Activated CD4-positive, alpha-beta memory T cell treated with anti-CD3 and anti-CD28 coated beads for 36 hours (primary cell): ENCODE measurements at places on chromosomes 6 and 20. TPM values are rescaled to one million over a fixed set of nuclear protein-coding genes. Genes with fewer than 3 reads are reported as not detected.

DNA sequence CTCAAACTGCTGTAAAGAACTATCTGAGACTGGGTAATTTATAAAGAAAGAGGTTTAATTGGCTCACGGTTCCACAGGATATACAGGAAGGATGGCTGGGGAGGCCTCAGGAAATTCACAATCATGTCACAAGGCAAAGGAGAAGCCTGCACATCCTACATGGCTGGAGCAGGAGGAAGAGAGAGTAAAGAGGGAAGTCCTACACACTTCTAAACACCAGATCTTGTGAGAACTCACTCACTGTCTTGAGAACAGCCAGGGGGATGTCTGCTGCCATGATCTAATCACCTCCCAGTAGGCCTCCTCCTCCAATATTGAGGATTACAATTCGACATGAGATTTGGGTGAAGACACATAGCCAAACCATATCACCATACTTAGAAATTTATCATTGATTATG lies 1307.0 kb upstream of the GJE1 start:
- no peak overlapping the region for H3K4me3 ChIP-seq
- no peak for DNase-seq
- no peaks in the 10 kb centered on the region for H3K4me1 ChIP-seq
- H3K27ac ChIP-seq: no peak overlapping the region
- no peaks in the 10 kb centered on the region for H3K36me3 ChIP-seq
- peaks cover 2% of the 10 kb centered on the region for H3K27me3 ChIP-seq

Gene OR2H1
- not detected for total RNA-seq

Gene ASCC3
- total RNA-seq: 52.9 TPM

- peak overlapping the region; percentile 89 for H3K4me3 ChIP-seq
- DNase-seq: no peak
- peak overlapping the region; percentile 94 for H3K27ac ChIP-seq
- H3K36me3 ChIP-seq: peaks cover 25% of the 10 kb centered on the region
- H3K4me1 ChIP-seq: peaks cover 38% of the 10 kb centered on the region
Observed at GRCh38 chr20:49811825-49812506, 662 bp upstream of the SLC9A8 start.

GRCh38 chr6:85058806-85059205 lies 294.4 kb upstream of the TBX18 start:
- H3K4me1 ChIP-seq: no peaks in the 10 kb centered on the region
- no peak overlapping the region for H3K27ac ChIP-seq
- no peaks in the 10 kb centered on the region for H3K27me3 ChIP-seq

Gene SLC24A3
- total RNA-seq: not detected

Gene POM121L2
- not detected for total RNA-seq

- no peaks in the 10 kb centered on the region for H3K27me3 ChIP-seq
- H3K27ac ChIP-seq: peak overlapping the region; percentile 16
- no peaks in the 10 kb centered on the region for H3K36me3 ChIP-seq
- DNase-seq: peak; percentile 21
- peaks cover 47% of the 10 kb centered on the region for H3K4me1 ChIP-seq
- no peak overlapping the region for H3K4me3 ChIP-seq
Observed at GRCh38 chr6:20370393-20370792, 31.3 kb upstream of the E2F3 start.

DNA sequence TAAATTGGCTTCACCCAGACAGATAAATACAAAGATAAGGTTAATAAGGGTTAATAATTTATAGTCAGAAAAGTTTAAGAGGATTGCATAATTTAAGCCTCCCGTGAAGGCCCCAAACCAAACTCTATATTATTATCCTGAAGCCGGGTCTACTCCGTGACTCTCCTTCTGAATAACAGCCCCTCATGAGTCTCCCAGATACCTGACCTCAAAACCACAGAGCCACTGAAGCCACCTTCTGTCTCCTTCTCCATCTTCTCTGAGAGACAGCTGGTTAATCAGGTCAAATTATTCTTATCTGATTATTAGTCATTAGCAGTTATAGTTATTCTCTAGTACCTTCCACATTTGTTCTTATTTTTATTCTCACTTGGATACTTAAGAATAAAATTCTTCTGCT lies 569.2 kb upstream of the AGPAT4 start:
- no peak for DNase-seq
- H3K4me3 ChIP-seq: no peak overlapping the region
- H3K27me3 ChIP-seq: no peaks in the 10 kb centered on the region

DNA sequence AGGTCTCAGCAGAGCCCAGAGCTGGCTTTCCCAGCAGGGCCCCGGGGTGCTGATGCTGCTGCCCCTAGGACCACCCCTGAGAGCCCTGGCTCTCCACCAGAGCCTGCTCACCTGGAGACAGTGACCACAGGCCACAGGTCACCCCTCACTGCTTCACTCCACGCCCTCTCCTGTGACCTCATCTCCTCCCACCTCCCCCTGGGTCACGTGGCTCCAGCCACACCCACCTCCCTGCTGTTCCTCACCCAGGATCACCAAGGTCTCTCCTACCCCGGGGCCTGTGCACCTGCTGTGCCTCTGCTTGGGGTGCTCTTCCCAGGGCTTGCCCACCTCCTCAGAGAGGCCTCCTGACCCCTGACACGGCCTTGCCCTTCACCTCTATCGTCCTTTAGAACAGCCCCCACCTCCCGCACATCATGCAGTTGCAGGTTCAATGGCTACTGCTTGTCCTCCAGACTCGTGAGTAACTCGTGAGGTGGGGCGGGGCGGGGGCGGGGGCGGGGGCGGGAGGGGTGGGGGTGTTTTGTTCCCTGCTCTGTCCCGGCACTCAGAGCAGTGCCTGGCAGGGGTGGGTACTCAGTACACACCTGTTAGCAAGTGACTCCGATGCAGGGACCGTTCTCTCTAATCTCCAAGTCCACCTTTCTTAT lies 468.0 kb downstream of the PREX1 start:
- no peak overlapping the region for H3K4me3 ChIP-seq
- H3K27ac ChIP-seq: no peak overlapping the region
- no peaks in the 10 kb centered on the region for H3K4me1 ChIP-seq
- DNase-seq: no peak
- H3K36me3 ChIP-seq: no peaks in the 10 kb centered on the region

Gene OSBPL2
- total RNA-seq: 29.3 TPM

DNA sequence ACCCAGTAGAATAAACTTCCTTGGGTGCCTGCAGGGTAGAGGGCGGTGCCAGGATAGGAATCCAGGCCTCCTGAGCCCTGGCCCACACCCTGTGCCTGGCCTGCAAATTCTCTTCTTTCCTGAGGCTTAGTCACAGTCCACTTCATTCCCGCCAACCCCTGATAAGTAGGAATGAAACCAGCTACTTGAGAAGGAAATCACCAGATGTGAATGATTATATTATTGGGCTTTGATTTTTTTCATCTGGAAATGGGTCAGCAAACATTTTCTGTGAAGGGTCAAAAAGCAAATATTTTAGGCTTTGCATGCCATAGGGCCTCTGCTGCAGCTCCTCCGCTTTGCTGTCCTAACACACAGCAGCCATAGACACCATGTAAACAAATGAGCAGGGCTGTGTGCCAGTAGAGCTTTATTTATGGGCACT lies 50.2 kb downstream of the STK35 start:
- no peak overlapping the region for H3K27ac ChIP-seq
- H3K4me1 ChIP-seq: no peaks in the 10 kb centered on the region
- peaks cover 5% of the 10 kb centered on the region for H3K36me3 ChIP-seq
- no peak for DNase-seq
- no peaks in the 10 kb centered on the region for H3K27me3 ChIP-seq

GRCh38 chr6:38498805-38499445 lies 140.8 kb downstream of the BTBD9 start:
- H3K36me3 ChIP-seq: no peaks in the 10 kb centered on the region
- H3K27ac ChIP-seq: no peak overlapping the region
- no peaks in the 10 kb centered on the region for H3K27me3 ChIP-seq
- no peak overlapping the region for H3K4me3 ChIP-seq
- H3K4me1 ChIP-seq: peaks cover 9% of the 10 kb centered on the region

Gene CFAP206
- not detected for total RNA-seq

GRCh38 chr20:58361481-58362205 lies 27.4 kb upstream of the VAPB start:
- DNase-seq: no peak
- no peaks in the 10 kb centered on the region for H3K27me3 ChIP-seq
- no peak overlapping the region for H3K27ac ChIP-seq
- H3K4me3 ChIP-seq: no peak overlapping the region
- no peaks in the 10 kb centered on the region for H3K4me1 ChIP-seq
- peaks cover 12% of the 10 kb centered on the region for H3K36me3 ChIP-seq

DNA sequence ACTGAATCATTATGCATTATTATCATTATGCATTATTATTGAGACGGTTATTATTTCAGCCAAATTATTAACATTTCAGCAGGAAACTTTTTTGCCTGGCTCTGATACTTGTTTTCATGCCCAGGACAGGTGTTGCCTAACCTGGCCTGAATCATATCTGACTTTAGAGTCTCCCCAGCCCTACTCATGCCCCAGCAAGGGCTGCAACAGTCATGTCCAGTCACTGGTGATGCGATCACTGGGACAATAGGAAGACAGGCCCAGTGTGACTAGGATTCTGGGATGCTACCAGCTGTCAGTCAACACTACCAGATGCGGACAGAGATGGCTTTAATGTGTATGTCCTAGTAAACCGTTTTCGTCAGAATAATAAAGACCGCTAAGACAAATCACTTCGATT lies 285.0 kb downstream of the KHDC1L start:
- no peak overlapping the region for H3K27ac ChIP-seq
- no peak for DNase-seq
- no peak overlapping the region for H3K4me3 ChIP-seq
- no peaks in the 10 kb centered on the region for H3K36me3 ChIP-seq
- H3K4me1 ChIP-seq: no peaks in the 10 kb centered on the region

GRCh38 chr6:157761331-157761921 lies 61.6 kb upstream of the SNX9 start:
- H3K27me3 ChIP-seq: no peaks in the 10 kb centered on the region
- DNase-seq: peak; percentile 69
- peak overlapping the region; percentile 88 for H3K27ac ChIP-seq
- peak overlapping the region; percentile 57 for H3K4me3 ChIP-seq
- H3K36me3 ChIP-seq: peaks cover 3% of the 10 kb centered on the region

Gene DUSP15
- not detected for total RNA-seq

Gene PHACTR1
- not detected for total RNA-seq

- H3K27ac ChIP-seq: no peak overlapping the region
- H3K4me1 ChIP-seq: no peaks in the 10 kb centered on the region
- H3K4me3 ChIP-seq: no peak overlapping the region
- DNase-seq: no peak
- peaks cover 14% of the 10 kb centered on the region for H3K36me3 ChIP-seq
- no peaks in the 10 kb centered on the region for H3K27me3 ChIP-seq
Observed at GRCh38 chr6:119240257-119241110, 109.1 kb downstream of the MAN1A1 start.

DNA sequence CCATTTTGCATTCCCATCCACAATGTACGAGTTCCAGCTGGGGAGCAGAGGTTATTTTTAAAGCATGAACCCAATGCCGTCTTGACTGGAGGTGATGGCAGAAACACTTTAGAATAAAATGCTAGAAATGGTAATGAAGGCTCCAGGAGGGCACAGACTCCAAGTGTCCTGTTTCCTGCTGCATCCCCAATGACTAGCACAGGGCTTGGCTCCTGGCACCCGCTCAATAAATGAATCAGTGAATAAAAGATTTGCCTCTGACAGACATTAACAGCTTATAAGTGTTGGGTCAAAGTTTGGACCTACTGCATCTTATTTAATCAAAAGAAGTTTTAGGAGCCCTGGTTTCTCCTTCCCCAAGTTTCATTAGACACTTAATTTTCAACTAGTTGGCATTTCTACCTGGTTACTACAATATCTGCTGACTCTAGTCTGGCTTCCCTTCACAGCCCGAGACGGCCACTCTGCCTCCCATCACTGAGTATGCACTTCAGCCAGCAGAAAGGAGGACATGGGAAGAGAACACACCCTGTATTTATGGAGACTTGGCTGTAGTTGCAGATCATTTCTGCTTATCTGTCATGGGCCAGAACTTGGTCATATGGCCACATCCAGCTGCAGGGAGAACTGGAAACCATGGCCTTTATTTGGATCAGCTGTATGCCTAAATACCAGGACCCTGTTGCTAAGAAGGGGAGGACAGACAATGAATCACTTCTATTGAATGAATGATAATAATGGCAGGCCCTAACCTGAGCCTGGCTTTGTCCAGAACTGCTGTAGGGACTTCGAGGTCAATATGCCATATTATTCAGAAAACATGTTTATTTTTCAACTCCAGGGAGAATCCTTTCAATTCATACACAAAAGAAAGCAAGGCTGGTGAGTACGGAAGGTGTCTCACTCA lies 63.1 kb downstream of the TTI1 start:
- no peak overlapping the region for H3K4me3 ChIP-seq
- H3K36me3 ChIP-seq: peaks cover 26% of the 10 kb centered on the region
- no peaks in the 10 kb centered on the region for H3K4me1 ChIP-seq
- DNase-seq: no peak
- H3K27ac ChIP-seq: no peak overlapping the region

DNA sequence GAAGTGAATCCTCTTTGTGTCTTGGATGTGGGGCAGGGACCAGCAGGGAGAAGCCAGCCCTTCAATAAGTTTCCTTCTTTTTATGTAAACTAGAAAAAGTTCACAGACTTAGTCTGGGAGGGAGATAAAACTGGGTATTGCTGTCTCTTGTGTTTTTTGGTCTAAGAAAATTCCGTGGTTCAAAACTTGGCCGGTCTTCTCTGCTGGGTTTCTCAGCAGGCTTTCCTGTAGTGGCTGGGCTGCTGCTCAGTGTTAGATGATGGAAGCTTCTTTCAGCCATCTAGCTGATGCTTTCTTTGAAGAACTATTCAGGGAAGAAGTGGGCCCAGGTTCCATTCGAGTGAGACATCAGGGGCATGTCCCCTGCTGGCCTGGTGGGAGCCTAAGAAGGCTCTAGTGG lies 70.7 kb upstream of the SCP2D1 start:
- no peaks in the 10 kb centered on the region for H3K27me3 ChIP-seq
- no peak overlapping the region for H3K27ac ChIP-seq
- H3K4me3 ChIP-seq: no peak overlapping the region
- H3K4me1 ChIP-seq: peaks cover 10% of the 10 kb centered on the region

- H3K36me3 ChIP-seq: no peaks in the 10 kb centered on the region
- H3K27ac ChIP-seq: no peak overlapping the region
- no peak for DNase-seq
- no peaks in the 10 kb centered on the region for H3K4me1 ChIP-seq
Observed at GRCh38 chr6:66772800-66773199, 1065.8 kb upstream of the EYS start.

Gene WFDC6
- not detected for total RNA-seq

Gene OXT
- not detected for total RNA-seq

Gene BPIFB2
- total RNA-seq: not detected

Gene HTR1E
- total RNA-seq: not detected

Gene NRN1
- total RNA-seq: 1.3 TPM

- no peak for DNase-seq
- no peaks in the 10 kb centered on the region for H3K27me3 ChIP-seq
- no peaks in the 10 kb centered on the region for H3K36me3 ChIP-seq
- H3K27ac ChIP-seq: no peak overlapping the region
- H3K4me1 ChIP-seq: no peaks in the 10 kb centered on the region
- no peak overlapping the region for H3K4me3 ChIP-seq
Observed at GRCh38 chr20:316316-317068, 8.9 kb upstream of the SOX12 start.

Gene YIPF3
- total RNA-seq: 39.3 TPM

- no peaks in the 10 kb centered on the region for H3K36me3 ChIP-seq
- peaks cover 9% of the 10 kb centered on the region for H3K27me3 ChIP-seq
- no peak overlapping the region for H3K4me3 ChIP-seq
- H3K27ac ChIP-seq: no peak overlapping the region
- H3K4me1 ChIP-seq: no peaks in the 10 kb centered on the region
Observed at GRCh38 chr6:10643201-10643651, 51.2 kb downstream of the C6orf52 start.

- no peaks in the 10 kb centered on the region for H3K36me3 ChIP-seq
- H3K27me3 ChIP-seq: peaks cover 4% of the 10 kb centered on the region
- no peak overlapping the region for H3K4me3 ChIP-seq
- no peak overlapping the region for H3K27ac ChIP-seq
- peak; percentile 24 for DNase-seq
- peaks cover 4% of the 10 kb centered on the region for H3K4me1 ChIP-seq
Observed at GRCh38 chr6:148426317-148426977, 83.8 kb downstream of the SASH1 start.
